ENCODE measurements at places on chromosomes 1 and 21.
A peak's percentile ranks its signal among the peaks of the same experiment; 100 is the strongest.

- peak; percentile 23 for DNase-seq
Measured at GRCh38 chr1:156926175-156926574, 5.7 kb downstream of the LRRC71 start.

- no peak for DNase-seq
Measured at GRCh38 chr1:231240531-231240882, 505 bp upstream of the GNPAT start.

DNA sequence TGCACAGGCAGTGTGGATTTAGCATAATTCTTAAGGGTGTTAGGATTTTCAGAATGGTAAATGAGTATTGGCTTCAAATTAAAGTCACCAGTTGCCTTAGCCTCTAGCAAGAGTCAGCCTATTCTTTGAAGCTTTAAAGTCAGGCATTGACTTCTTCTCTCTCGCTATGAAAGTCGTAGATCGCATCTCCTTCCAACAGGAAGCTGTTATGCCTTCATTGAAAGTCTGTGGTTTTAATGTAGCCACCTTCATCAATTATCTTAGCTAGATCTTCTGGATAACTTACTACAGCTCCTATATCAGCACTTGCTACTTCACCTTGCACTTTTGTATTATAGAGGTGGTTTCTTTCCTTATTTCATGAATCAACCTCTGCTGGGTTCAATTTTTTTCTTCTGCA is 320.2 kb downstream of the PTPRC start:
- DNase-seq = no peak

DNA sequence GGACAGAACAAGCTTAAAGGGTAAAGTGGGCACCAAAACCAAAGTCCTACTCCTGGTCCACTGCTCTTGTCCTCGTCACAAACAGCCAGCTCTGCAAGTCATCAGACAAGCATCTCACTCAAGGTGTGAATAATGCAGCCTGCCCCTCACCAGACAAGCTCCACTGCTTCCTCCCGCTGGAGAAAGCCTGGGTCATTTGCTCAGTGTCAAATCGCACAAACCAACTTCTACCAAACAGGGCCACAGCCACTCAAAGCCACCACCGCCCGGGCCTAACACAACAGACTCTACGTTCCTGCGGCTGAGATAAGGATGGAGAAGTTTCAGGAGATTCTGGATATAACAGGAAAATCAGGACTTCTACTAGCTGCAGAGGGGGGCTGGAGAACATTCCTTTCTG is 3.3 kb downstream of the SSBP3 start:
- no peak for DNase-seq

DNA sequence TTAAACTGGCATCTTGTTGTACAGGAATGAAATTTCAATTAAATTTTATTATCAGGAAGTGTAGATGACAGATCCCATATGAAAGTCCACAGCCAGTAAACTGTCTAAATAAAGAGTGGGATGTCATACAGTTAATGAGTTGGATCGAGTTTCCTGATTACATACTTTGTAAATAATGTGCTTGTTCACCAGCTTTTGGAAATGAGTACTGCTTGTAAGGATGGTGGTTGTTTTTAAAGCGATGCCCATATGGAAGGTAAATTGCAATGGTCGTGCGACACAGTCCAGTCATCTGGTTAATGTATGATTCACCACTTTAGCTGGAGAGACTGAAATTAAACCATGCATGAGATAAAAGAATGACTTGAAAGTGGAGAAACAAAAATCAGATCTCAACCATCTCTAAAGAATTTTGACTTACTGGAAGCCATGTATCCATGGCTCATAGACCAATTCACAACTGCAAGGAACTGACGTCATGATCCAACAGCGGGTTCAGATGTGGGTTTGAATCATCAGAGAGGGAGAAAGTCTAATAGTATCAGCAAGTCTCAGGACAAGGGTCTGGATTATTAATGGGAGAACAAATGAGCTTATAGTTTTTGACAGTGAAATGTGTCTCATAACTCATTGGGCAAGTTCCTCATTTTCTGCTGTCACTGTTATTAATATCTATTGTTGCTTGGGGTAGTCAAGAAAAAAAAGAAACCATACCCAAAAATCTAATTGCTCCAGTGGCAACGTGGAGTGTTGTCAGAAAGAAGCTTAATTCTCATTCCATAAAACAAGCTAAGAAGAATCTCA is 49.0 kb downstream of the MAP10 start:
- peak; percentile 63 for DNase-seq

GRCh38 chr1:26412180-26412840 is 1.7 kb downstream of the LIN28A start:
- DNase-seq = no peak

DNA sequence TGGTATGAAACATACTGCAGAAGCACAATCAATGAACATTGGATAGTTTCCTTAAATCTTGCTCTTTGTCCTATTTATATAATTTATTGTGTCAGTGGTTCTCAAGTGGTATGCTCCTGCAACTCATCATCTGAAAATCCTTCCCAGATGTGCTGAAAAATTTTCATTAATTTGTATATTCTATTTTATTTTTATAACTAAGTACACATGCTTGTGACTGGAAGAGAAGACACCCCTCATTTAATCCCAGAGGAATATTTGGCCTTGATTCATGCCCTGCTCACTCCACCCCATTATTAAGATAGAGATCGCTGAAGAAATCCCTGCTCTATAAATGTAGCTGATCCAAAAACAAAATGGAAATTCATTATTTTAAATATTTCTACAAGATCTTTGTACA is 870.5 kb upstream of the CXADR start:
- DNase-seq = peak; percentile 42
